PC-3 (cell line): ENCODE measurements at places on chromosomes 16 and 17. TPM values are rescaled to one million over a fixed set of nuclear protein-coding genes. Genes with fewer than 3 reads are reported as not detected.
A peak's percentile ranks its signal among the peaks of the same experiment; 100 is the strongest.

DNA sequence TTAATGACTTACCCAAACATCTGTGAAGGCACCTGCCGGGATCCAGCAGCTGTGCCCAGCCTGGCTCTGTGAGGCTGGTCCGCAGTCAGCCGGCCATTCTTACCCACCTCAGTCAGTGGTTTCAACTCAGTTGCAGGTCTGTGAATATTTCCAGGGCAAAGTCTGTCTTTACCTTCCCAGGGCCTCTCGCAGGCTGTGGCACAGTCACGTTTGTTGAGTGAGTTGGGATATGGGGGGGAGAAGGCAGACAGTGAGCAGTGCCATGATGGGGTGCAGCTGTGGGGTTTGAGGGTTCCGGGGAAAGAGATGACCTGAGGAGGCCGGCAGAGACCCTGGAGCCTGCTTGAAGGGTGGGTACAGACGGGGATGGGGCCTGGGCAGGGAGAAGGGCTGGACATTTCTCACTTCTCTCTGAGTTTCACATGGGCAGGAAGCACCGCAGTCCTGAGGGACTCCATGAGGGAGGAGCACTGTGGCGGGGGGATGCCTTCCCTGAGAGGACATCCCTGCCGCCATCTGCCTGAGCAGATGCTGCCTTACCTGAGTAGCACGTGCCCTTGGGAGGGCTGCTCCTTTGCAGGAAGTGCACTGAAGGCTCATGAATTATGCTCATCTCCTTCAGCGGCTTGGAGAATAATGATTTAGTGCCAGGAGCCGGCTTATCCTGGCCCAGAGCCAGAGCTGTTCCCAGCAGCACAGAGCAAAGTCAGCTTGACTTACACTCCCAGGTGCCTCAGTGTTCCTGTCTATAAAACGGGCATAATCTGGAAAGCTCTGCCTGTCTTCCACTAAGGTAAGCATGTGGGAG, 48.1 kb downstream of the KSR1 start:
- DNase-seq = no peak

GRCh38 chr16:2386990-2387389, 42.3 kb upstream of the CCNF start:
- DNase-seq = peak; percentile 17

DNA sequence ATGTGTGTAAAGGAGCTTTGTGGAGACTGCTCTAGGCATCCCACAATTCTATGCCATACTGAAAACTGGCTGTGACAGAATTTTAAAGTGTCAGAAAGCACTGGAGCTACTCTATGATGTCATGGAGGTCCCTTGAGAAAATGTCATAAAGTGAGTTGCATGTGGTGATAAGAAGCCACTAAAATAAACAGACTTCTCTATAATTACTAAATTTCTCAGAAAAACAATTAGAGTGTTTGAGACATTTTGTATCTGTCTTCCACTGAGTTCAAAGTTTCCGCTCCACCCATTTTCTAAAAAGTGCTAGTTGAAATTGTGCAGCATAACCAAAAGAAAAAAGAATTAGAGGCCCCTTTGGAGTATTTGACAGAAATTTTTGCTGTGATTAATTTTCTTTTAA, 603.9 kb downstream of the KCNJ2 start:
- no peak for DNase-seq

DNA sequence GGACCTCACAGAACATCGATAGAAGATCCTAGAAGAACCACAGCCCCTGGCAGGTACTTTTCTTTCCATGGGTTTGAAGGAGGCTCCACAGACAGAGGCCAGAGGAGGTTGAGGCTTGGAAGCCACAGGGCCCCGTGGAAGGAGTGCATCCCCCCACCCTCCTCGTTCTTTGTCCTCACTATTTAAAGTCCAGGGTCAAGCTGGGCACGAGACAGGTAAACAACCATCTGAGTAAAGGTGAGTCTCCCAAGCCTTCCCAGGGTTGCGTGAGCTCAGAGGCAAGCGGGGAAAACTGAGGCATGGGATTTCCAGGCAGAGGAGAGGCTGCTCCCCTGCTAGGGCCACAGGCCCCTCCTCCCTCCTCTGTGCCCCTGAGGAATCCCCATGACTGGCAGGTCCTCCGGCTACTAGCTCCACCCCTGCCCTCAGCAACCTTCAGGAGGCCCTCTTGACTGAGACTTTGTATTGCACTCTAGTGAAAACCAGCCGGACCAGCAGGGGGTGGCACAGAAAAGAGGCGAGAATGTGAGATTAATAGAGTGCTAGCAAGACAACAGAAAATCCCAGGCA, 927 bp upstream of the SULT1A2 start:
- no peak for DNase-seq

DNA sequence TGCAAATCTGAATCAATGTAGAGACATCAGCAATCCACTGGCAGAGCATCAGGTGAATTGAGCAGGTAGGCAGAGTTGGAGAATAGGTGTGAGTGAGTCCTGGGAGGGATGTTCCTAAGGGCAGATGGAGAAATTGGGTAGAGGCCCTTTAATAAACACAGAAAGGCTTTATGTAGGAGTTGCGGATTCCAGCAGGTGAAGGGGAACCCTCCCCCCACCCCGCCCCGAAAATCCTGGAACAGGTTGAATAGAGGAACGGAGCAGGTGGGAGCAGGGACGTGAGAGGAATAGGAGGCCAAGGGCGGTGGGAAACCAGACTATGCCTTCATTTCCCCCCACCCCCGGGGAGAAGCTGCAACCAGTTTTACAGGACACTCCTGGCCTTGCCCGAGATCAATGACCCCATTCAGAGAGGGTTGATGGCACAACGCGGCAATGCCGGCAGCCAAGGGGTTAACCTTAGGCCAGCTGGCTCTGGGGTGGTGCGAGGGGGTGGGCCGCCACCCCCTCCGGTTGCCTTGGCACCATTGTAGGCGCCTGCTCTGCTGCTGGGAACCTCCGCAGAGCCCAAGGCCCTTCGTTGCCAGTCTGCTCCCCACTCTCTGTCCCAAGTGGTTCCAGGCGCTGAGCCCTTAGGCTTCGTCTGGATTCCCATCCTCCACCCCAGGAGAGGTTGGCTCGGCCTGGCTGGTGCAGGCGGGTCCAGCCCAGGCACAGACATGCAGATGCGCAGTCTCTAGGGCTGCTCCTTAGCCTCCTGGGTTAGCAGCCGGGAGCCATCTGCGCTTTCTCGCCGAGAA, 814 bp upstream of the RUNDC3A start:
- DNase-seq = no peak

The AGRP gene
- total RNA-seq = not detected in 2 replicates

The SLC12A3 gene
- not detected in 2 replicates for total RNA-seq

The KRT20 gene
- 0.18 TPM in 1 of 2 replicates, not detected in the other for total RNA-seq
